NCI-H1417 (cell line): ENCODE measurements at places on chromosomes 4 and X.
A peak's percentile ranks its signal among the peaks of the same experiment; 100 is the strongest.

- DNase-seq = peak; percentile 76
Observed at GRCh38 chr4:87073199-87074120, 138.6 kb downstream of the AFF1 start.

DNA sequence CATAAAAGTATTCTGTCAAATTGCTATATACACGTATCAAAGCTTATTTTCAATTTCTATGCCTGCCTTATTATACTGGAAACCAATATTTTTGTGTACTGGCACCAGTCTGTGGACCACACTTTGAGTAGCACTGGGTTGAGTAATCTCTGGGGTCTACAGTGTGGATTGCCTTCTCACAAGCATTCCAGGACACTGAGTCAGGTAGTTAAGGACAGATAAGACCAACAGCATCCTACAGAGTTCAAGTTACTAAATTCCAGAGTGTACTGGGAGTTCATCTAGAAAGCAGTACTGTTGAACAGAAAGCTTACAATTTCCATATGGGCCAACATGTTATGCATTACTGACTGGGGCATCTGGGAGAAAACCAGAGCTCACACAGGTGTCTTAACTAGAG is 61.8 kb downstream of the VMA21 start:
- no peak for DNase-seq

- no peak for DNase-seq
Observed at GRCh38 chr4:173218411-173219125, 50.0 kb downstream of the GALNT7 start.

DNA sequence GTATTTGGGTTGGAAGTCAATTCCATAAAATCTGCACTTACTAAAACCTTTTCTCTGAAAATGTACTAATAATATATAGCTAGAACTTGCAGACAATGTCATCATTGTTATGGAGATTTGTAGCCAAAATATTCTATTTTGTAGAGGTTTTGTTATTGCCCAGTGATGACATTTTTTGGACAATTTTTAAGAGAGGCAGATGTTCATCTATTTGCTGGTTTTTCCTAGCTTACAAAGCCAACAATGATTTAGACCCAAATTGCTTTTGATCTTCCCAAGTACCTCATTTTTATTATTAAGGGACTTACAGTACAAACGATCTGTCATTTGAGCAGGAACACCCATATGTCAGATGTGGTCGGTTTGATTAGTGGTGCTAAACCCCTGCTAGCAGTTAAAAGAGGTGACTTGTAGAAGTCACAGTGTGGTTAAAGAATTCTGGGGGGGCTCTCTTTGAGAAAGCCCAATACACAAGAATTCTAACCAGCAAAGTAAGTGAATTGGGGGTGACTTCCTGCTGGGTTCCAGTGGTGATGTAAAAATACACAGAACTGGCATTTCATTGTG is 136.2 kb downstream of the KIT start:
- no peak for DNase-seq

DNA sequence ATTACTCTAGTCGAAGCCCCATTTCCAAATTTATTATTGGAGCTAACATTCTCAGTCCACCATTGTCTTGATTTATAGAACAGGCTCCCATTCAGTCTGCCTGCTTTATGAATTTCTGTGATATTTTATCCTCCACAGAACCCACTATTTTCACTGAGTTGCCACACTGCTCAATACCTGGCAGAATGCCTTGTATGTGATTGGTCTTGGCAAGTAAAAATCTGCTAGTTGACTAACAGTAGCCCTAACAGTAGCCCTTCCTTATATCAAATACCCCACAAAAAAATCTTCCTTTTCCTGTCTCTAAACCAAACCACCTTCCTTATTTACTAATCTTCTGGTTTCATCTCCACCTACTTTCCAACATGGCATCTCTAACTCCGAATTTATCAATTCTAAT is 82.6 kb downstream of the CHM start:
- DNase-seq = no peak

GRCh38 chr4:35124106-35124505 is 1120.2 kb downstream of the ARAP2 start:
- no peak for DNase-seq

DNA sequence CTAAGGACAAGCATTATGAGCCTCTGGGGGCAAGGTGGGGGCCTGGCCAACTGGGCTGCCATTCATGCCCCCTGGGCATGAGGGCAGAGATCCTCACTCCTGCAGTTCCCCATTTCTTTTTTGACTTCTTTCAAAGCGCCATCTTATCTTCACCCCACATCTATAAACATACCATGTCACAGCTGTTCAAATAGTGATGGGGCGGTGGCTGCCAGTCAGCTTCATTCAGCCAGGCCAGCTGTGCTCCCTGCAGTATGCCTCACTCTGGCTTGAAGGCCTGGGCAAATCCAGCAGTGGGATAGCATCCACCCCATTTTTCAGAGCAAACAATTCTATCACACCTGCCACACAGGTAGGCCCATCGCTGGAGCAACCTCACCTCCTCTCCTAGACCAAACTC is 85.5 kb downstream of the NHSL2 start:
- DNase-seq = no peak

GRCh38 chr4:104976262-104976661 is 170.4 kb upstream of the TET2 start:
- DNase-seq = no peak

DNA sequence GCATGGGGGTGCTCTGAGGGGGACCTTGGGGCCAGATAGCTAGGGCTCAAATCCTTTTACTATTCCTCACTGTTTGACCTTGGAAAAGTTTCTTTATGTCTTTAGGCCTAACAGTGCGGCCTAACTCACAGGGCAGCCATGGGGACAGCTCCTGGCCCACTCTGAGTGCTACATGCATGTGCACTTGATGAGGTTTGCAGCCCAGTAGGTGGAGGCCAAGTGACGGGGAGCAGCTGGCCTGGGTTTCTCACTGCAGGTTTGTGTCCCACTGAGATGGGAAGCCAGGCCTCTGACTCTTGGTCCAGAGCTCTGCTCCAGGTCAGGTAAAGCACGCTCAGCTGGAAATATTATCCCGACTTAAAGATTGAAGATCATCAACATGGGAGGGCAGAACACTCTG is 102.8 kb downstream of the SLC2A9 start:
- DNase-seq = no peak

DNA sequence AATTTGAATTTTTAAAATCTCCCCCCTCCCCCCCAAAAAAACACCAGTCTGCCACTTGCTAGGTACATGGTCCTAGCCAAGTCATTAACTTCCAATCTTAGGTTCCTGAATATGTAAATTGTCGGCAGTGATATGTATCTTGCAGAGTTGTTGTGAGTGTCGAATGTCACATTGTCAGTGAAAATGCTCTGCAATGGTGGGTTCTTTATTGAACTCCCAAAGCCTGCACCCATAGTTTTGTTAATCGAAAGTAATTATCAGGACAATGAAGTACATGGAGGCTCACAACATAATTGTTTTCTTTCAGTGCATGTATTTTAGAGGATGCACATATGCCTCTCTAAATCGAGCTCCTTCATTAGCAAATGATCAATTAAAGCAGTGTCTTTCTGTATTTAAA is 185.6 kb upstream of the S100G start:
- no peak for DNase-seq

- DNase-seq = no peak
Observed at GRCh38 chrX:20666331-20666730, 399.6 kb upstream of the RPS6KA3 start.

- no peak for DNase-seq
Observed at GRCh38 chrX:10111364-10112148, 45.2 kb upstream of the CLCN4 start.

- DNase-seq = no peak
Observed at GRCh38 chrX:40877887-40878286, 142.5 kb upstream of the MED14 start.

DNA sequence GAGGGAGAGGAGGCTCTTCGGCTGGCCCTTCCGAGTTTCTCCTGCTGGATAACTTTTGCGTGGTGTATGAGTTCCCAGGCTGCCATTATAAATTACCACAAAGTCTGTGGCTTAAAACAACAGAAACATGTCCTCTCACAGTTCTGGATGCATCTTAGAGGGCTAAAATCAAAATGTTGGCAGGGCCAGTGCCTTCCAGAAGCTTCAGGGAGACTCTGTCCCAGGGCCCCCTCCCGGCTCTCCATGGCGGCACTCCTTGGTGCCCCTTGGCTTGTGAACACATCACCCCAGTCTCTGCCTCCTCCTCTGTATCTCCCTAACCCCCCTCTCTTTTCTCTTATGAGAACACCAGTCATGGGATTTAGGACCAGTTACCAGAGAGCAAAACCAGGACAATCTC is 23.3 kb upstream of the PPP2R2C start:
- DNase-seq = no peak

GRCh38 chrX:153637121-153638040 is 9.6 kb upstream of the DUSP9 start:
- DNase-seq = no peak

DNA sequence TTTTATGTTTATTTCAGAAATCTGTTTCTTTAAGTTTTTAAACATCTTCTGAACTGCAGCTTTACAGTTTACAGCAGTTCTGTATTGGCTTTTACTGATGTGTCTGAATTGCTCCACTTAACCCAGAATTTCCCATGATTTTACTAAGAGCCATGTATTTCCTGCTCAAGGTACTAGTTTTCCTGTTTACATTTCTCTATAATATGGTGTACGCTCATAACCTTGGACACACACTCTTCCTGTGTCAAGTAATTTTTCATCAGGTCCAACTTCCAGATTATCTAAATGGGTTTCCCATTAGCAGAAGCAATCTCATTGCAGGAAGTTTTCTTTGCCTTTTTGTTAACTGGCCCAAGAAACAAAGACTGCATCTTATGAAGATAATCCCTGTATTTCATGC is 12.3 kb downstream of the ELF2 start:
- DNase-seq = no peak

DNA sequence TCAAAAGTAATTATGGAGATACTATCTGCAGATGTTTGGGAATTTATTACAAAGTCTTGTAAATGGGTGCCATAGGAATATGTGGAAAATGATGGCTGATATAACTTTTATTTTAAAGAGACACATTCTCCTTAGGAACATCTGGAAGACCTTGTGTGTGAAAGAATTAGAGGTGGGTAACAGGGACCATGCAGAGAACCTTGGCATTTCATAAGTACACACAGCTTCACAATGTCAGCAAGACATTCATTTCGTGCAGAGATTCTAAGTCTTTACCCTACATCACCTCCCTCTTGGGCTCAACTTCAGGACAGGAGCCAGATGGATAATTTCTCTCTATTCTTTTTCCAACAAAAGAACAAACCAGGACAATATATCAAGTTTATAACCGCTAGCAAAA is 458.1 kb upstream of the INTU start:
- no peak for DNase-seq

- DNase-seq = no peak
Observed at GRCh38 chr4:2356123-2357069, 62.0 kb downstream of the ZFYVE28 start.

DNA sequence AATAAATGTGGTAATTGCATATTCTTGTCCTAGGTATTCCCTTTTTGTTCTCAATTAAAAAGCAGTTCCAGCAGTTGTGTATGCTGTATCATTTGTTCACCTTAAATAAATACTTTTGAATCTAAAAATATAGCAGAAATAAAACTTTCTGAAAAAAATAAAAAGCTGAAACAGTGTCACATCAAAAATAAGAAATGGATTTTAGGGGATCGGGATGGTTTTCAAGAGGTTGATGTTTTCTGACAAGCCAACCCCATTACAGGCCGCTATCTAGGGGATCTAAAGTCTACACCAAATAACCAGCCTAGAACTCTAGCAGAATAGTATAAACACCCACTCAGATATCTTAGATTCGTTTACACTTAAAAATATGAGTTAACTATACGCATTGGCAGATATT is 95.4 kb upstream of the MAML3 start:
- peak; percentile 7 for DNase-seq

- no peak for DNase-seq
Observed at GRCh38 chr4:141524116-141524515, 112.3 kb upstream of the IL15 start.

DNA sequence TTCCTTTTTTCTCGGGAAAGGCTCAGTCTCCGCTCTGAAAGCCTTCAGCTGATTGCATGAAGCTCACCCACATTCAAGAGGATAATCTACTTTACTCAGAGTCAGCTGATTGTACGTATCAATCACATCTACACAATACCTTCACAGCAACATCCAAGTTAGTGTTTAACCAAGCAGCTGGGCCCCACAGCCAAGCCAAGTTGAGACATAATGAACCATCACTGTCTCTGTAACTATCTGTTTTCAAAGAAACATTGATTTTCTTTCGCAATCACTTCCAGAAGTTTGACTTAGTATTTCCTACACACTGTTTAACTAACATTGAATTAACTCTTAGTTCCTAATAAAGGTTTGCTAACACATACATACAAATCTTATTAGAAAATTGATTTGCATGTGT is 40.3 kb downstream of the RWDD4 start:
- DNase-seq = no peak

DNA sequence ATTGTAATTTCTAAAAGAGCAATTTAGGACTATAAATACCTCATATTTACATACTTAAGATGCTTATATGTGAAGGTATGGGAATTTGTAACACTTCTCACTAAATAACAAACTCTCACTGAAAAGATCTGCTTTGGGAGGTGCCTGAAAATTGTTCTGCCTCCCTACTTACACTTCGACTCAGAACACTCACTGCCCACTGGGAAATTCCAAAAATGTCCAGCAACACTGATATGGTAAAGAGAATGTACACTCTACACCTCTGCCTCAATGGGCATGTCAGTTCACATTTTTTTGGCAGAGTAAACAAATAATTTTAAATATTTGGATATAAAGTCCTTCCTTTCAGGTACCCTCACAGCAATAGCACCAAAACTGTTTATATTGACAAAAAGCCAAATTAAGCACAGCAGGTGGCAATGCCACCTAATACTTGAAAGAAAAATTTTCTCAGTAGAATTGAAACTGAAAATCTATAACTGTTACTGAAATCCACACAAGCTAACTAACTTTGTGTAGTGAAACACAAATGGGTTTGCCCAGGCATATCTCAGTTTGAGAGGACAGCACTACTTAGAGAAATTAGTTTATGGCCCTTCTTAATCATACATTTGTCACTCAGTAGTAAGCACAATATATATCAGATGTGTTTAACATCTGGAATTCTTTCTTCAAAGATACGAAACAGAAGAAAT is 67.1 kb downstream of the PRDM5 start:
- DNase-seq = no peak

DNA sequence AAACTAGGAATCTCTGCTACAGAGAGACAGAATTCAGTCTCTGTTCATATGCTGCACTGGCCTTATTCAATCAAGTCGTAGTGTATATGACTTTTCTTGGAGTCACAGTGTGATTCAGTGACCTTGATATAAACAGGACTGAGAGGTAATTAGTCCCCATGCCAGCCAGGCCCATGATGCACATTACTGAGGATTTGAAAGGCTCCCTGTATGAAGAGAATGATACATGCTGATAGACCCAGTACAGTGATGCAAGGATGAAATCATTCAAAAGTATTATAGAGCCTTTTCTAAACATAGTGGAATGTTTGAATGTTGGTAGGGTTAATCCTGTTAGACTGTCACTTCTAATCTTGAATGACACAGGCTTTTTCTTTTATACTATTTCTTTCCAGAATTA is 34.1 kb downstream of the ANXA3 start:
- DNase-seq = no peak

- DNase-seq = no peak
Observed at GRCh38 chrX:34900691-34901090, 41.9 kb upstream of the FAM47B start.

- no peak for DNase-seq
Observed at GRCh38 chr4:76012388-76012801, 5.1 kb upstream of the CXCL9 start.

- no peak for DNase-seq
Observed at GRCh38 chr4:113405874-113406722, 355.4 kb downstream of the CAMK2D start.

GRCh38 chr4:180680305-180680704 is 1562.9 kb upstream of the TENM3 start:
- DNase-seq = peak; percentile 21
